ENCODE measurements at places on chromosomes 16 and 17. TPM values are rescaled to one million over a fixed set of nuclear protein-coding genes. Genes with fewer than 3 reads are reported as not detected.
A peak's percentile ranks its signal among the peaks of the same experiment; 100 is the strongest.

DNA sequence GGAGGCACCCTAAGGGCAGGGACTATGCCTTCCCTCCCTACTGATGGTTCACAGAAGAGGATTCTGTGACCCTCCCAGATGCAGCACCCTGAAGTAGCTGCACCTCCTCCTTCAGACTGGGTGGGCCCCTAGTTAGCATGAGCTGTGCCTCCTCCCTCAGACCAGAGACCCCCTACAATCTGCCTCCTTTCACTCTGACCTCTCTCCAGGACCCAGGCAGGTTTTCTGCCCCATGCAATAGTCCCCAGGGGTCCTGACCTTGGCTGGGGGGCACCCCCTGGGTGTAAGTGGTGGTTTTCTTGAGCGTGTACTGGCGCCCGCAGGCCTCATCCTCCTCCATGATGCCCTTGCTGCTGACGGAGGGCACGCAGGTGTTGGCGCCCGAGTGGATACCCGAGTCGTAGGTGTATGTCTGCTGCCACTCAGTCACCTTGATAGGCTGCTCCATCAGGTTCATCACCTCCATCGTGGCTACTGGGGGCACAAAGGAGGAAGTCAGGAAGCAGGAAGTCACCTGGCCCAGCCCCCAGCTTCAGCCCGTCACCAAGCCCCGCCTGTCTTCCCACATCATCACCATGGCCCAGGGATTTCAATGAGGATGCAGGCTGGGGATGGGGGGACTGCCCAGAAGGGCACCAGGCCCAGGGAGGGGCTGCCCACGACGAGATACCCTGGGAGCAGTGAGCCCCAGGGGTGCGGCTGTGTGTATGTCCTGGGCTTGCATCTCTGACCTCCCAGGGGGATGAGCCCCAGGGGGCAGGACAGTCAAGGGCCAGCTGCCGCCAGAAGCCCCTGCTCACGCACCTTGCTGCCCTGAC lies 14.9 kb downstream of the JUP start:
- peaks cover 21% of the 10 kb centered on the region for H3K4me1 ChIP-seq
- H3K27ac ChIP-seq: no peak overlapping the region
- no peak for DNase-seq
- no peak overlapping the region for H3K4me3 ChIP-seq
- no peaks in the 10 kb centered on the region for H3K36me3 ChIP-seq

DNA sequence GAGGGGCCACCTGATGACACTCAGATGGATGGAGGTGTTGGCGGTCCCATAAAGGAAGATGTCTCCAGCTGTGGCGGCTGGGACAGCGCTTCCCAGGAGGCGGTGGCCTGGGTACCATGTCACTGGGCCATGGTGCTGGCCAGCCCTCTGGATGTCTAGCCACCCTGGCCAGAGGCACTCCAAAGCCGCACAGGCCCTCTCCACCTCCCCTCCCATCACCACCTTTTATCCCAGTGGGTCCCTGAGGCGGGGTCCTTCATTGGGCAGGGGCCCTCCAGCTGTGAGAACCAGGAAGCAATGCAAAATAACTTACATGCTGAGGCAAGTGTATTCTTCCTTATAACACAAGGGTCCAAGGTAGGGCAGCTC lies 23.1 kb downstream of the RAB11FIP4 start:
- H3K4me3 ChIP-seq: no peak overlapping the region
- H3K27me3 ChIP-seq: no peaks in the 10 kb centered on the region
- peaks cover 9% of the 10 kb centered on the region for H3K4me1 ChIP-seq
- no peak overlapping the region for H3K27ac ChIP-seq
- DNase-seq: no peak

DNA sequence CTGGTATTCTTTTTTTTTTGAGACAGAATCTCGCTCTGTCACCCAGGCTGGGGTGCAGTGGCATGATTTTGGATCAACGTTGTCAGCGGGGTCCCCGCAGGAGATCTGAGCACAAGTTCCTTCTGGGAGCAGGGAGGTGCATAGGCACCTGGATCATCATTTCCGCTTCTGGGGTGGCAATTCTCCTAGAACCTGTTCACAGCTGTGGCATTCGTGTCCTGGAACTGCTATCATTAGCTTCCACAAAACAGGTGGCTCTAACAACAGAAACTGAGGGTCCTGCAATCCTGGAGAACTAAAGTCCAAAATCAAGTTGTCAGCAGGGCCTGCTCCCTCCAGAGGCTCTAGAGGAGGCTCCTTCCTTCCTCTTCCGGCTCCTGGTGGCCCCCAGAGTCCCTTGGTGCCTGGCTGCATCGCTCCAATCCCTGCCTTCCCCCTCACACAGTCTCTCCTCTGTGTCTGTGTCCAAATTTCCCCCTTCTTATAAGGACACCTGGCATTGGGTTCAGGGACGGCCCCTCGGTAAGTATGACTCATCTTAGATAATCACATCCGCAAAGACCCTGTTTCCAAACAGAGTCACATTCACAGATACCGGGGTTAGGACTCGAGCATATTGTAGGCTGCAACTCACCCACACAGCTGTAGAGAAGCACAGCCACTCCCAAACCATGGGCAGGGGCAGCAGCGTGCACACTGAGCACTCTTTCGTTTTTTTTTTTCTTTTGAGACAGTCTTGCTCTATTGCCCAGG lies 43.5 kb upstream of the KLHDC4 start:
- no peaks in the 10 kb centered on the region for H3K27me3 ChIP-seq
- no peak overlapping the region for H3K4me3 ChIP-seq
- no peak overlapping the region for H3K27ac ChIP-seq
- no peaks in the 10 kb centered on the region for H3K4me1 ChIP-seq
- DNase-seq: no peak

DNA sequence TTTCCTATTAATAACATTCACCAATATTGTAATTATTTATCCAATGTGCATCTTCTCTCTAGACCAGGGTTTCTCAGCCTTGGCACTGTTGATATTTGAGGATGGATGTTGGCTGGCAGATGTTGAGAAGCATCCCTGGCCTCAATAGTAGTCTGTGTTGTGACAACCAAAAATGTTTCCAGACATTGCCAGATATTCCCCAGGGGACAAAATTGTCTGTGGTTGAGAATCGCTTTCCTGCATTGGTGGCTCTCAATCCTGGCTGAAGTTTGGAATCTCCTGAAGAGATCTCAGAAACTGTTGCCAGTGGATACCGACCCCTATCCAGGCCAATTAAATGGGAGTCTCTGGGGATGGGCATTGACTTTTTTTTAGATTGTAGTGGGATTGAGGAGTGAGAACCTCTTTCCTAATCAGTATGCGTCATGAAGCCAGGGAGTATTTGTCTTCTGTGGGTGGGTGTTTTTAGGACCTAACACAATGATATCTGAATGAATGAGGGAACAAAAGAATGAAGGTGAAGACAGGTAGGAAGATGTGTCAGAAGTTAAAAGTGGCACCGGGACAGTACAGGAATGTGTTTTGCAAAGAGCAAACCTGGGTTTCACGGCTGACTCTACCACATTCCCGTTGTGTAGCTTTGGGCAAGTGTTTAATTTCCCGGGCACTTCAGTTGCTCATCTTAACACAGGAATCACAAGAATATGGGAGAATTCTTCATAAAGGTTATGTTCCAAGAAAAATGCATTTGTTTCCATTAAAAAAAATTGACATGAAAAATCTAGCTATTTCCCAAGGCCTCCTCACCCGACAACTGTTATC lies 24.3 kb downstream of the HSD17B2 start:
- no peaks in the 10 kb centered on the region for H3K36me3 ChIP-seq
- no peaks in the 10 kb centered on the region for H3K27me3 ChIP-seq
- H3K4me3 ChIP-seq: no peak overlapping the region
- H3K4me1 ChIP-seq: no peaks in the 10 kb centered on the region
- DNase-seq: no peak

DNA sequence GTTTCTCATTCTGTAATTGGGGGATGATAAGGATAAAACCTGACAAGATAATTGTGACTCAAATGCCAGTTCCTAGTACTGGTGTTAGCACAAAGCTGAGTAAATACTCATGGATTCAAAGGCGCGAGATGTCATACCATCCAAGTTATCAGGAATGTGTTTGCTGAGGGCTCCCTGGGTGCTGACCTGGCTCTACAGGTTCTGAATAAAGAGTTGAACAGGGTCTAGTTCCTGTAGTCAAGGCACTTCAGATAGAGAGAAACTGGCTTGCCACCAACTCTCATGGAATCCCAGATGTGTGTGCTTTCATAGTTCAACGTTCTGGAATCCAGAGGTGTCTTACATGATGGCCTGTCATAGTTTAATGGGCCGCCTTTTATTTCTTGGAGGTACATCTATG lies 141.6 kb downstream of the PRKCA start:
- DNase-seq: no peak
- H3K4me3 ChIP-seq: no peak overlapping the region
- H3K27ac ChIP-seq: no peak overlapping the region
- H3K27me3 ChIP-seq: no peaks in the 10 kb centered on the region

CACNG3 gene
- total RNA-seq: not detected

- no peak overlapping the region for H3K27ac ChIP-seq
- peaks cover 11% of the 10 kb centered on the region for H3K27me3 ChIP-seq
- no peak overlapping the region for H3K4me3 ChIP-seq
- H3K36me3 ChIP-seq: no peaks in the 10 kb centered on the region
- no peak for DNase-seq
These were observed 6.4 kb downstream of the PRKCB start for GRCh38 chr16:23842137-23842600.

GRCh38 chr16:84369938-84370627 lies 1.7 kb downstream of the ATP2C2 start:
- no peak for DNase-seq
- no peak overlapping the region for H3K27ac ChIP-seq
- no peaks in the 10 kb centered on the region for H3K4me1 ChIP-seq
- H3K4me3 ChIP-seq: no peak overlapping the region

RAB26 gene
- total RNA-seq: 0.77 TPM

DNA sequence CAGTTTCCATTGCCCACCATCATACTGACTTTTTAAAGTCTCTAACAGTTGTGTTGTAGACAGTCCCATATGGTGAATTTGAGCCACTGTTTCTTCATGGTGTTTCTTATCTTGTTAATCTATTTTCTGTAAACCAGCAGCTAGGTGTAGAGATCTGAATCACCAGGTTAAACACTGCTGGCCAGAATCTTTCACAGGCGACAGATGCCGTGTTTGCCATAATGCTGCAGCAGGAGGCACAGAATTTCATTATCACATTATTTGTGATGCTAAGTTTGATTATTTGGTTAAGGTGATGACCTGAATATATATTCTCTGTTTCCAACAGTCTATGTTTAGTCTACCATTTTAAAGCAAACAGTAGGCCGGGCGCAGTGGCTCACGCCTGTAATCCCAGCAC lies 11.5 kb upstream of the CNGB1 start:
- H3K27me3 ChIP-seq: peaks cover 2% of the 10 kb centered on the region
- no peak for DNase-seq
- H3K4me1 ChIP-seq: no peaks in the 10 kb centered on the region
- H3K27ac ChIP-seq: no peak overlapping the region

NEURL4 gene
- 24.0 TPM for total RNA-seq

TRAF4 gene
- total RNA-seq: 2.2 TPM

DNA sequence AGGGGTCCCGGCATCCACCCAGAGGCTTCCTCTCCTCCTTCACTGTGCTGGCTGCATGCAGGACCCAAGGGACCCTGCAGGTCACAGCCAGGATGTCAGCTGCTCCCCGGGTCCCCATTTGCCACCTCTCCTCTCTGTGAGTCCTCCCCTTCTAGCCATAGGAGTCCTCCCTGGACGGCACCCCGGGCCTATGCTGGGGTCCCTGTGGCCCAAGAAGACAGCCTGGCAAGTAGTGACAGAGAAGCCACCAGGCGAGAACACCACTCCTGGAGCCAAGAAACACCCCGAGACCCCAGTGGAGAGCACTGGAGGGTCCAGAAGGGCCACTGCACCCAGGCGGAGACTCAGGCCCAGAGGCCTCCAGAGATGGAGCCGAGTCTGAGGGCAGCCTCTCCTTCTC lies 44.1 kb downstream of the LMF1 start:
- no peak overlapping the region for H3K4me3 ChIP-seq
- peak; percentile 27 for DNase-seq
- H3K27ac ChIP-seq: no peak overlapping the region
- H3K27me3 ChIP-seq: no peaks in the 10 kb centered on the region

DNA sequence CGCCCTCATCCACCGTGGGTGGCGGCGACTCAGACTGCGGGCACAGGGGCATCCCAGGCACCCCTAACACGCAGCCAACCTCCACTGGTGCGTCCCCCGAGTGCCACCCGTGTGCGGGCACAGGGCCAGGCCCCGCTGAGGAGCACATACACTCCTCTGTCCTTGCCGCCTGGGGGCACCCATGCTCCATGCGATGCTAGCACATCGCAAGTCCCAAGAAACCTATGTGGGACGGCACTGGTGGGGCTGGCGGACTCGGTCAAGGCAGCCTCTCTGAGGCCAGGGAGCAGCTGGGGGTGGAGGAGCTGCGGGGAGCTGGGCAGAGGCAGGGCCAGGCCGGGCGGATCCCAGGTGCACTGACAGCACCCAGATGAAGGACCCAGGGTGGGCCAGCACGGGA lies 4.0 kb downstream of the ZNF598 start:
- peaks cover 42% of the 10 kb centered on the region for H3K36me3 ChIP-seq
- H3K27ac ChIP-seq: no peak overlapping the region
- H3K27me3 ChIP-seq: no peaks in the 10 kb centered on the region
- no peak for DNase-seq

- no peak overlapping the region for H3K27ac ChIP-seq
- H3K36me3 ChIP-seq: no peaks in the 10 kb centered on the region
- H3K27me3 ChIP-seq: peaks cover 45% of the 10 kb centered on the region
- H3K4me1 ChIP-seq: peaks cover 6% of the 10 kb centered on the region
These were observed 3.2 kb upstream of the FOXL1 start for GRCh38 chr16:86575095-86575685.

- no peaks in the 10 kb centered on the region for H3K27me3 ChIP-seq
- DNase-seq: no peak
- H3K36me3 ChIP-seq: no peaks in the 10 kb centered on the region
- no peak overlapping the region for H3K27ac ChIP-seq
These were observed 70.1 kb downstream of the KCNJ2 start for GRCh38 chr17:70239391-70239826.

CMTR2 gene
- total RNA-seq: 12.8 TPM

NATD1 gene
- 23.3 TPM for total RNA-seq

DNA sequence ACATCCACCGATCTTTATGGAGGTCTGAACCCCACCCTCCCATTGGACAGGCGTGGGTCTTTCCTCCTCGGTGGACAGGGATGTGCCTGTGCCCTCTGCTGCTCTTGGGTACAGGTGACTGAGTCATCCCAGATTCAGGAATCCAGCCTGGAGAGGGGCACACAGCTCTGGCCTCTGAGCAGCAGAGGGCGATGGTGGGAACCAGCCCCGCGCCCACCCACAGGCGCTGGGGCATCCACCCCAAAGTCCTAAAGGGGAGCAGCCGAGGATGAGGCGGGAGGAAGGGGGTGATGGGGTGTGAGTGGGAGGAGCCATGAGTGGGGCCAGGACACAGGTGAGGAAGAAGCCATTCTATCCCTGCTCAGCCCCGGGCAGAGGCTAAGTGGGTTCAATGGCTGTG lies 35.0 kb downstream of the ENGASE start:
- H3K27me3 ChIP-seq: peaks cover 4% of the 10 kb centered on the region
- peaks cover 3% of the 10 kb centered on the region for H3K4me1 ChIP-seq
- no peaks in the 10 kb centered on the region for H3K36me3 ChIP-seq
- no peak overlapping the region for H3K4me3 ChIP-seq

KRTAP4-6 gene
- total RNA-seq: not detected
